ENCODE measurements at places on chromosomes 4 and X.

- DNase-seq = no peak
Measured at GRCh38 chr4:15784959-15785634, 7.0 kb downstream of the CD38 start.

GRCh38 chr4:186105647-186106321 is 1.3 kb downstream of the FAM149A start:
- DNase-seq = peak; percentile 4

DNA sequence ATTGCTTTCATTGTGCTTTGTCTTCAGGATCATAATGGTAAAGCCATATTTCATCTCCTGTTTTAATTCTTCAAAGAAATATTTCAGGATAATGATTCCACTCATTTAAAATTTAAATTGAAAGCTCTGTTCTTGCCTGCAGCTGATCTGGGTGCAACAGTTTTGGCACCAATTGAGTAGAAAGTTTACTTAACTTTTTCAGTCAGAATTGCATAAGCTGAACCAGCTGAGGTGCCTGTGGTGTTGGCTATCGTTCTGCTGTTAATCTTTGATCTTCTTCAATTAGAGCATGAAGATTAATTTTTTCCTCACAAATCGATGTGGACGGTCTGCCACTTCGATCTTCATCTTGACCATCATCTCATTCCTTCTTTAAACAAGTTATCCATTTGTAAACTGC is 49.6 kb downstream of the MAGEB16 start:
- DNase-seq = no peak

GRCh38 chr4:140108243-140108642 is 45.7 kb downstream of the MAML3 start:
- DNase-seq = no peak
